T-helper 17 cell (primary cell): ENCODE measurements at places on chromosomes 4 and X.

- no peak for DNase-seq
Measured at GRCh38 chr4:142683503-142683902, 162.6 kb downstream of the INPP4B start.

GRCh38 chr4:37427193-37427592, 182.7 kb downstream of the NWD2 start:
- DNase-seq, result no peak

GRCh38 chr4:3771164-3771809, 5.1 kb downstream of the ADRA2C start:
- DNase-seq, result no peak

DNA sequence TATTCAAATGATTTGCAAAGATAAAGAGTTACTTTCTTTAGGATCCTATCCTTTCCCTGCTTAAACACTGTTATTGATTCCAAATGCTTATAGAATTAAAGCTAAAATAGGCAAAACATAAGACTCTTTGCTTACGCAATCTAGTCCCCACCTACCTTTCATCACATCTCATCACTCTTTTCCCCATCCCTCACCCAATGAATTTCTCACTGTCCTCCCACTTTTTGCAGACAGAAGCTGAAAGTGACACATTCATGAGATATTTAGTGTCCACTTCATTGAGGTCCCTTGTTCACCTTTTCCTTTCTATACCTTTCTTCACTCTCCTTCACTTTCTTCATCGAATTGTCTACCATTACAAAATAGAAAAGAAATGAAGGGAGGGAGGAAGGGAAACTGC, 424 bp downstream of the SATL1 start:
- no peak for DNase-seq

- no peak for DNase-seq
Measured at GRCh38 chrX:15146515-15146914, 123.4 kb downstream of the ASB9 start.

DNA sequence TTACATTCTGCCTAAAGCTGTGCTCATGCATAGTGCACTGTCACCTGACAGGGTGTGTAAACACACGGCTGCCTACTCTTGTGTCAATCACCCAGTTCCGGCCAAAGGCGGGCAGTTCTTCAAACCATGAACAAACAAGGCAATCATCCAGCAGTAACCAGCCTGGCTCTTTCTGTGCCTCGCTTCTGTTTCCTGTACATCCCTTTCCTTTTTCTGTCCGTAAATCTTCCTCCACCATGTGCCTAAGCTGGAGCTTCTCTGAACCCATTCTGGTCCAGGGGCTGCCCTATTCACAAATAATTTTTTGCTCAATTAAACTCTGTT, 60.8 kb upstream of the CBR4 start:
- no peak for DNase-seq

DNA sequence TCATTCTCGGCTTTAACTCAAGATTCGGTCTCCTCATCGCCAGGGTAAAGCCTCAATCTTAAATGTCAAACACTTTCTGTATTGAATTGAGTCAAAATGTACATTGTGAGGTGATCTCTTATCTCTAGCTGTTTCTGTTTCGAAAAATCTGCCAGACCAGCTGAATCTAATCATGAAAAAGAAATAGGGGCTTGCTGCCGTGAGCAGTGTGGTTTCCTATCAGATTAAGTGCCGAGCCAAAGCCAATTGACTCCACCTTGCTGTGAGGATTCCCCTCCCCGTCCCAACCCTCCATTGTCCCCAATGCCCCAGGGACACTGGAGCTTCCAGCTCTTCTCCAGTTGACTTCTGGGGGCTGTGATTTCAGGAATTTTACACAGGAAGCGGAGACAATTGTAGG, 12.5 kb upstream of the CRLF2 start:
- no peak for DNase-seq

DNA sequence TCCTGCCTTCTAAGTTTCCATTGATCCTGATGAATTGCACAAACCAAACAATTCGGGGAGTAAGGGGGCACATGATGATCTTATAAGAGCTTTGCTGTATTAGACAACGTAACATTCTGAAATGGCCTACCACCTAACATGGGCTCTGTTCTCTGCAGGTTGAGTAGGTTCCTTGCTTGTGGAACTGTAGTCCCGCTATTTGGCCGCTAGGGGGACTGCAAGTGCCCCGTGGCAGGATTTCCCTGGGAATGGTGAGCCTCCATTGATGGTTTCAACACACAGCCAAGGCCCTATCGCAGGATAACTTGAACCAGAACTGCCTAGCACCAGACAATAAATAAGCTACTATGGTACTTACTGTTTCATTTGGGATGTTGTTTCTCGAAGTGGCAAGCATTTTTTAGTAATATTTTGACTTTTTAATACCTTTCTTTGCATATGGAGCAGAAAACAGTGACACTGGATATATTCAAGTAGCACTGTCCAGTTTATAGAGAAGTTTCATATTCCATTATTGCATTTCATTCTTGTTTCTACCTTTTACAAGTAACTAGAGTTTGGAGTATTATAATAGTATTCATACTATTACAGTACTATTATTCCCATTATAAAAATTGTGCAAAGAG, 11.9 kb downstream of the AR start:
- DNase-seq, result no peak

DNA sequence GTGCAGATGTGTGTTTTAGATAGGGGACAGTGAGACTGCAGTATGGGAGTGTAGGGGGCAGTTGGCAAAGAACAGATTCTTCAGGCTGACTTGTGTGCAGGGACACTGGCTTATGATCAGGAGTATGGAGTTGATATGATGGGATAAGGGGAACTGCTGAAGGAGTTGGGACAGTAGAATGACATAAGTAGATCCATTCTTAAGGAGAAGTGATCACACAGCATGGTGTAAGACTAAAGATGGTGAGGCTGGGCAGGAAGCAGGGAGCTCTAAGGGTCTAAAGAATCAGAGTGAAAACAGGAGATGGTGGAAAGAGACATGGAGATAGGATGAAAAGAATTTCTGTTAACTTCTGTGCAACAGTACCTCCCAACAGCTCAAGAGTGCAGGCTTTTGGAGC, 70.7 kb downstream of the REELD1 start:
- no peak for DNase-seq
